ENCODE measurements at places on chromosomes 6 and 20.

DNA sequence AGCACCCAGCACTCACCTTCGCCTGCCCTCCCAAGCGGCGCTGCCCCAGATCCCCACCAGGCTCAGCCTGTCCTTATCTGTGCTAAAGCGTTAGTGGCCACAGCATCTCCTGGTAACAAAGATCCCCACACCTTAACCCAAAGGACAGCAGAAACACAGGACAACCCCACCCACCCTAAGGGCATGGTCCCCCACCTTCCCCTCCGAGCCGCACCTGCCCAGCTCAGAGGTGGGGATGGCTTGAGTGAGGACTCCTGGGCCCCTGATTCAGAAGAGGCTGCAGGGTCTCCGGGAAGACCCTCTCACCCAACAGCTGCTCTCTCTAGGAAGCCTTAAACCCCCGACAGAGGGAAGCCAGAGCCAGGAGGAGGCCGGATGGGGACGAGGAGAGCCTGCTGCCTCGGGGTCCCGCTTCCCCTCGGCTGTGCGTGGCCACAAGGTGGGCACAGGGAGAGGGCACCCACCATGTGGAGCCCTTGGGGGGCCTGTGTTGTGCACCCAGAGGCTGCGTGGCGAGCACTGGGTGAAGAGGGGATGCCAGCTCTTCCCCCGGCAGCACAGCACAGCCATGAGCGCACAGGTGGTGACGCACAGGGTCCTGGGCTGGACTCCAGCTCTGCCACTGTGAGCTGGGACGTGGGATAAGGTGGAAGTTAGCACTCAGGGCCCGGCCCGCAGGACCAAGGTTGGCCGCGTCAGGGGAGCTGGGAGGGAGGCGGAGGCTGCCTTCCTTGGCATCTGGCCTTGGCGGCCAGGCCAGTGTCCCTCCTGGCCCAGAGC lies 31.9 kb upstream of the MRGBP start:
- no peak for DNase-seq

DNA sequence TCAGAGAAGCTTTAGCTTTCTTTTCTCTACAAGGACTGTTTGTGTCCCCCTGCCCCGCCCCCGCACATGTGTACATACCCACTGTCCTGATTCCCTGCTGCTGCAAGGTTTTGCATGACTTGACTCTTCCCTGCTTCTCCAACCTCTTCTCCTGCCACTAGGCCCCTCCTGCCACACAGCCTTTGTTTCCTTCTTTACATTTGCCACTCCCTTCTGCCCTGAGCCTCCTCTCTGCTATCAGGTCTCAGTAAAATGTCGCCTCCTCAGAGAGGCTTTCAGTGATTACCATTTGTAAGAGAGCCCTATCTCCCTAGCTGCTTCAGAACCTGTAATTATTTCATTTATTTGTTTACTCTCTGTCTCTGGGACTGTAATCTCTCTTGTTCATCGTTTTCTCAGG lies 56.4 kb upstream of the VSTM2L start:
- DNase-seq, result no peak

GRCh38 chr6:150624191-150624590 lies 24.5 kb downstream of the PLEKHG1 start:
- DNase-seq, result no peak

DNA sequence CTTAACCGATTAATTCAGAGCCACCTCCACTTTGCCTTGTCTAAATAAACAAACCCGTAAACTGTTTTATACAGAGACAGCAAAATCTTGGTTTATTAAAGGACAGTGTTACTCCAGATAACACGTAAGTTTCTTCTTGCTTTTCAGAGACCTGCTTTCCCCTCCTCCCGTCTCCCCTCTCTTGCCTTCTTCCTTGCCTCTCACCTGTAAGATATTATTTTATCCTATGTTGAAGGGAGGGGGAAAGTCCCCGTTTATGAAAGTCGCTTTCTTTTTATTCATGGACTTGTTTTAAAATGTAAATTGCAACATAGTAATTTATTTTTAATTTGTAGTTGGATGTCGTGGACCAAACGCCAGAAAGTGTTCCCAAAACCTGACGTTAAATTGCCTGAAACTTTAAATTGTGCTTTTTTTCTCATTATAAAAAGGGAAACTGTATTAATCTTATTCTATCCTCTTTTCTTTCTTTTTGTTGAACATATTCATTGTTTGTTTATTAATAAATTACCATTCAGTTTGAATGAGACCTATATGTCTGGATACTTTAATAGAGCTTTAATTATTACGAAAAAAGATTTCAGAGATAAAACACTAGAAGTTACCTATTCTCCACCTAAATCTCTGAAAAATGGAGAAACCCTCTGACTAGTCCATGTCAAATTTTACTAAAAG lies 2.7 kb downstream of the FOXC1 start:
- DNase-seq, result no peak

GRCh38 chr6:112235956-112236355 lies 18.4 kb downstream of the LAMA4 start:
- DNase-seq, result peak; percentile 66

DNA sequence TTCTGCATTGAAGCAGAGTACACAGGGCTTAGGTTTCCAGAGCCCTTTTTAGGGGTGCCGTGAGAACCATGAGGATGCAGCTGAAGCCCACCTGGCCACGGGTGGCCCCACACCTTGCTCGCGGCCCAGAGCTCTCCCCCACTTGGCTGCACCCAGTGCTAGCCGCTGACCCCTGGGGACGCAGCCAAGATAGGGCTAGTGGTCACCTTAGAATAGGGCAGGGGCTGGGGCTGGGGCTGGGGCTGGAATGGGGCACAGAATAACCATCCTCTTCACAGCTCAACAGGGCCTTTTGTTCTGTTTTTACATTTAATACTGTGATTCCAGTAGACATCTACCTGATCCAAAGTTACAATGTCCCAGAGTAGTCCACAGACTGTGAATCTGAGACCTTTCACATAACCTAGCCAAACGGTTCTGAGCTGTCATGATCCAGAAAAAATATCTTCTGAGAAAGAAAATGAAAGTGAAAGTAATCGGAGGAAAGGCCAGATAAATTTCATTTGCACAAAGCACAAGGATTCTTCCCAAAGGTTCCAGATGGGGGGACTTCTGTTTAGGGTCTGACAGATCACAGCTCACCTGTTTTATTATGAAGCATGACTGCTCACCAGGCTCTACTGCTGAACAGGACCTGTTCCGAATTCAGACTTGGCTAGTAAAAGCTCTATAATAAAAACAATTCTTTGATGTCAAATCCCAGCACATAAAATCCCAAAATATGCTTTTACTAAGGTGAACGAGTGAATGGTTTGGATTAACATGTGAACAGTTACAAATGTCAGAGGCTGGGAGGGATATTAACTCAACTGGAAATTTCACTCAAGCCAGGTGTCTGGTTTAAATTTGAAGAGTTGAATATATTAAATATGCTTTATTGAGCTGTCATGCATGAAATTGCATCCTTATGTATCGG lies 401.9 kb downstream of the THBS2 start:
- peak; percentile 8 for DNase-seq

All from AG10803 (cell line).